ENCODE measurements at places on chromosomes 16 and 17. TPM values are rescaled to one million over a fixed set of nuclear protein-coding genes. Genes with fewer than 3 reads are reported as not detected.

NPIPA8 gene
- total RNA-seq = not detected

SLC25A39 gene
- total RNA-seq = 80.5 TPM

PVALEF gene
- total RNA-seq = not detected

TBC1D3H gene
- not detected for total RNA-seq

ATMIN gene
- 29.4 TPM for total RNA-seq

ZNF267 gene
- total RNA-seq = 14.1 TPM

BICDL2 gene
- total RNA-seq = not detected

TBC1D3I gene
- total RNA-seq = not detected

P2RX5 gene
- 1.2 TPM for total RNA-seq

HOXB4 gene
- total RNA-seq = 3.3 TPM

SOX8 gene
- total RNA-seq = 0.78 TPM

RBFOX1 gene
- total RNA-seq = not detected

PRR11 gene
- total RNA-seq = 49.2 TPM

ZP2 gene
- total RNA-seq = not detected

VPS9D1 gene
- total RNA-seq = 7.7 TPM
